ENCODE measurements at places on chromosomes 4 and X.

DNA sequence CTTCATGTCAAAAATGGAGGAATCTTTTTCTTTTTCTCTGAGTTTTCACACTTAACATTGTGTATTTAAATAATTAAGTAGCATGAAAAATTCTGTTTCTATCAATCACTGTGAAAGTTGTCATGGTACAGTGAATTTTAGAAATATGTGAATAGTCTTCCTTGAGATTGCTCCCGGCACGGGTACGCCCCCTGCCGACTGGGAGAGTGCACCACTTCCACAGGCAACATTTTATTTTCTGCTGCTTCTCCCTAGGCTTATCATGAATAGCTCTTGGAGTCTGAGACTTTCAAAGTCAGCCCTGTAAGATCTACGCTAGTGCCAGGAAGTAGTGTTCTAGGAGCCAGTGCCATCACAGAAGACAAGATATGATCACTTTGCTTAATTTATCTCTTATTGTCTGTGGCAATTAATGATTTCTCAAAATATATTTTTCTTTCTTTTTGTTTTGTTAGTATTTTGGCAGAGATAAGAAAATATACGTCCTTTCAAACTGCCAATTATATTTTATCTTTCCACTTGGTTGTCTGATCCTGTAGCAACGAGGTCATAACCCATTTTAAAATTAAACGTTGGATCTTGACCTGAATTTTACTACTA lies 763.8 kb upstream of the AADAT start:
- no peak for DNase-seq

- no peak for DNase-seq
Measured at GRCh38 chrX:38871129-38872029, 70.1 kb downstream of the MID1IP1 start.

- no peak for DNase-seq
Measured at GRCh38 chrX:38935561-38935960, 134.3 kb downstream of the MID1IP1 start.

GRCh38 chr4:87053802-87054767 lies 119.3 kb downstream of the AFF1 start:
- no peak for DNase-seq

DNA sequence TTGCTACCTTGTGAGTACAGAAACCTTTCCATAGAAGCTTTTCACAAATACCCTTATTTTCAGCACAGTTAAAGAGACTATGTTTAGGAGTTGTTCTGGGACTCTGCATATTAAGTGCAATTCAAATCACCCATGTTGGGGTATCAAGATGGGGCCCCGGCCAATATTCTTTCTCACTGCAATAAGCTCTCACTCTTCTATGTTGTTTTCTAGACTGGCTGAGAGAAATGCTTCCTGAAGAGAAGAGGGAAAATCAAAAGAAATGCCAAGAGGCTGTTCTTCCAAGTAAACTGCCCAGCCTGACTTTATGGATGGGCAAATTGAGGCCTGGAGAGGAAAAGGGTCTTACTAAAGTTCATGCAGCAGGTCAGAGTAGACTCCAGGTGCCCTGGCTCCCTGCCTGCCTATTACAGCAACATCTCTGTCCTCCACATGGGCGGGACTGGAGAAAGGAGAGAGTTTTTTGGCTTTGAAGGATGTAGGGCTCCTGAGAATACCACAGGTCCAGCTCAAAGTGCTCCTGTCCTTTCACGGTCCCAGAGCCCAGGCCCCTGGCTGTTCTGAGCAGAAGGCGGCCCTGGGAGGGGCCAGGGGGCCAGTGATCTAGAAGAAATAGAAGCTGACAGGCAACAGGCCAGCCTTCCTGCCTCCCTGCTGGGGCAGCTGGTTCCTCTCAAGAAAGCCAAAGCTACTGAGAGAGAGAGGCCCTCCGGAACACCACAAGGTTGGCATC lies 745 bp upstream of the IQSEC2 start:
- DNase-seq: no peak

- no peak for DNase-seq
Measured at GRCh38 chrX:153443476-153444332, 2.2 kb downstream of the TREX2 start.

DNA sequence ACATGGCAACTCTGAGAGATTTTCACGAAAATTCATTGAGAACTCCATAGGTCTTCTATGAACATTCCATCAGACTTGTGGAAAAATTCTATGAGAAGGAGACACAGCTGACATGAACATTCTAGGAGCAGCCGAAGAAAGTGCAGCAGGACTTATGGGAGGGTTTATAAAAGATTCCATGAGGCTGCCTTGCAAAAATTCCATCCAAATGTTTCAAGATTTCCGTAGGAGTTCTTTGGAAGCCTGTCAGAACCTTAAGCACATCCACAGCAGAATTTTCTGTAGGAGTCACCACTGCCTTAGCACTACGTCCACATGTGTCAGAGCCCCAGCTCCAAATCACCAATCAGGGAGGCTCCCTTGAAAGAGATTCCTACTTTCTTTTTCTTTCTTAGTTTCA lies 67.0 kb upstream of the MSX1 start:
- no peak for DNase-seq

DNA sequence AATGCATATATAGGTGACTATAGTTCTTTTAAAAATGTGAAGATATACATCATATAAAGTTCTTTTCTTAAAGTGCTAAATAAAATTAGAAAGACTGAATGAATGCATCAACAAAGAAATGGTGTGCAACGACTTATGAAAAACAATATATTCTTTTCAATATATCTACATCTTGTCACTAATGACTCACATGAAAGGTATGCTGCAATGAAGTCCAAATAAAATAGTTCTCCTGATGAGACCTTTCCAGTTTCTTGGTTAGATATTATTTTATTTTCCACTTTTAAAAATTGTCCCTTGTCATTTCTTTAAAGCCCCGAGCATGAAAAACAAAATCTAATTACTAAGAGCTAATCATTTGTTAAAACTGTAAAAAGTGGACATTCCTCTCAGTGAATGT lies 462.1 kb downstream of the PCDH11X start:
- no peak for DNase-seq

DNA sequence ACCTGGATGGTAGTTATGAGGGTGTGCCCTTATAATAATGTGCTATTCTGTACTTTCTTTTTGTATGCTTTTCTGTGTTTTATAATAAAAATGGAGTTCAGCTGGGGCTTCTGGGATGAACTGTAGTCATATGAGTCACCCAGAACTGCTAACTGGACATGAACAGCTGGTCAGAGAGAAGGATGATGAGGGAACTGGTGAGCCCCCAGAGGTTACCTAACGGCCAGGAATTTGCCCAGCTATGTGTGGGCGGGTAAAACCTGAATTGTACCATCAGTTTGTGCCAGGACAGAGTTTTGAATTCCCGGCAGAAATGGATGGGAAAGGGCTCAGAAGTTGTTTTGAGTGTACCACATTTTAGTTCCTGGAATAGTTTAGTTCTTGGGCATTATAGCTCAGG lies 138.0 kb upstream of the USP9X start:
- no peak for DNase-seq

DNA sequence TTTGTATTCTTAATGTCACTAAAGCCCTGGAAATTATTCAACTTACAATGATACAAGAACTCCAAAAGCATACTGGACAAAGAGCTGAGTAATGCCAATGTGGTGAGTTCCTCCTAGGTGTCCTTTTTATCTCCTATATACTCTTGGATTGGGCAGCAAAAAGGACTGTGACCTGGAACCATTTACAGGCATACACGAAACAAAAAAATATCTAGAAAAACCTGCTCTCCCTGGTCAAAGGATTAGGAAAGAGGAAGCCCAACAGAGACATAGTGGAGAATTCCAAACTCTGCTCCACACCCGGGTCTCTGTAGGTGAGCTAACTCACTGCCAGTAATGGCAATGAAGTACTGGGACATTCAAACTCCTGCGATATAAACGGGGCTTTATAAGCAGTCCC lies 25.3 kb downstream of the SULT1B1 start:
- no peak for DNase-seq

- DNase-seq: no peak
Measured at GRCh38 chr4:23062188-23062587, 369.5 kb downstream of the GBA3 start.

GRCh38 chr4:173834151-173834550 lies 304.1 kb upstream of the HAND2 start:
- no peak for DNase-seq

DNA sequence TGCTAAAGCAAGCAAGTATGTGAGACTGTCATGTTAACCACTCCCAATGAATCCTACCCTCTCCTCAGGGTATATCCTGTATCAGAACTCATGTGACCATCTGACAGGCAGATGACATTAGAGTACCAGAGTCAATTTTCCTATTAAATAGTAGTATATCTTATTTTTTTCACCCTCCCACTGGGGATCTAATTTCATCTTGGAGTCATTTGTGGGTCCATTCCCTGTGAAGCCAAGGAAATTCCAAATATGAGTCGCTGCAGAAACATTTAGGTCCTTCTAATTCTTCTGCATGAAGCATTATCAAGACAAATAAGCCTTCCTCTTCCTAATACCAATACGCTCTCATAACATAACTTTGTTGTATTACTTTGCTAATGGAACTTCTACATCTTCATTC lies 52.2 kb upstream of the BLTP1 start:
- DNase-seq: no peak

- DNase-seq: no peak
Measured at GRCh38 chr4:76339364-76339763, 32.8 kb downstream of the STBD1 start.

- DNase-seq: no peak
Measured at GRCh38 chr4:3746701-3747580, 19.2 kb upstream of the ADRA2C start.

GRCh38 chr4:5821665-5822358 lies 71.1 kb downstream of the CRMP1 start:
- no peak for DNase-seq

DNA sequence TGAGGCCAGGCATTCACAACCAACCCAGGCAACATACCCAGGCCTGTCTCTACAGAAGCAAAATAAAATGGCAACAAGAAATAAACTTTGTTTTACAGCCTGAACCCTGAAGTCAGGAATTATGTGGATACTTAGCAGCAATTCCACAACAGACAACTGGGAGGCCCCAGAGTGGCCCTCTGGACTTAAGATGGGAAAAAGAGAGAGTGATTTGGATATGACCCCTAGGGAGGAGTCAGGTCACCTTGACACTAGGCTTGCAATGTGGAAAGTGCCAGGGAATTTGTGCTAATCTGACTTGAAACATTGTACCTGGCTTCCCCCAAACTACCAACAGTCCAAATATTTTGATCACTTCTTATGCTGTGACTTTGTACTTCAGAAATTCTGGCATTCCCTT lies 193.1 kb downstream of the PARM1 start:
- no peak for DNase-seq

DNA sequence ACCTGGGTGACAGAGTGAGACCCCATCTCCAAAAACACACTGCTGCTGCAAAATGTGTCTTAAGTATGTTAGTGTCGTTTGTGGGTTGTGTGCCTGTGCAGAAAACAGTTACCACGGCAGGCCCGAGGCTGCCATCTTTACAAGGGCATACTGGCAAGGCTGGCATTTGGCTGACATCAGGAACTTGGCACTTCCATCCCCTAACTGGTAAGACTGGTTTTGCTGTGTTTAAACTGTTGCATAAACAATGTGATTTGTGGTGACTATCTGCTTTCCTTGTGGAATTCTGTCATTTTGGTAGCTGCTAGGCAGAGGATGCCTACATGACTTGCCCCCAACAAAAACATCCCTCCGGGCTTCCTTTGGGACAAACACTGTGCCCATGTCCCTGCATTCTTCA lies 12.3 kb downstream of the LRP2BP start:
- no peak for DNase-seq

DNA sequence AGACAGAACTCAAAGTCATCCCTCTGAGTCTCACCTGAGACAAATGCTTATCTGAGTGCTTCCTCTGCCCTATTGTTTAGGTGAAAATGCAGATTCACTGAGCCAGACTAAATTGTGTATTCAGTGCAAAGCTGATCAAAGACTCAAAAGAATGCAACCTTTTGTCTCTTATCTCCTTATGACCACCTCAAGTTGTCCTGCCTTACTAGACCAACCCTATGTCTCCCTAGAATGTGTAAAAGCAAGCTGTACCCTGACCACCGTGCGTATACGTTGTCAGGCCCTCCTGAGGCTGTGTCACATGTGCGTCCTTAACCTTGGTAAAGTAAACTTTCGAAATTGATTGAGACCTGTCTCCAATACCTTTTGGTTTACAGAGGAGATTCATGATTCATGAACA lies 63.6 kb upstream of the SH3RF1 start:
- no peak for DNase-seq

GRCh38 chr4:138158746-138159297 lies 83.3 kb downstream of the SLC7A11 start:
- DNase-seq: no peak

DNA sequence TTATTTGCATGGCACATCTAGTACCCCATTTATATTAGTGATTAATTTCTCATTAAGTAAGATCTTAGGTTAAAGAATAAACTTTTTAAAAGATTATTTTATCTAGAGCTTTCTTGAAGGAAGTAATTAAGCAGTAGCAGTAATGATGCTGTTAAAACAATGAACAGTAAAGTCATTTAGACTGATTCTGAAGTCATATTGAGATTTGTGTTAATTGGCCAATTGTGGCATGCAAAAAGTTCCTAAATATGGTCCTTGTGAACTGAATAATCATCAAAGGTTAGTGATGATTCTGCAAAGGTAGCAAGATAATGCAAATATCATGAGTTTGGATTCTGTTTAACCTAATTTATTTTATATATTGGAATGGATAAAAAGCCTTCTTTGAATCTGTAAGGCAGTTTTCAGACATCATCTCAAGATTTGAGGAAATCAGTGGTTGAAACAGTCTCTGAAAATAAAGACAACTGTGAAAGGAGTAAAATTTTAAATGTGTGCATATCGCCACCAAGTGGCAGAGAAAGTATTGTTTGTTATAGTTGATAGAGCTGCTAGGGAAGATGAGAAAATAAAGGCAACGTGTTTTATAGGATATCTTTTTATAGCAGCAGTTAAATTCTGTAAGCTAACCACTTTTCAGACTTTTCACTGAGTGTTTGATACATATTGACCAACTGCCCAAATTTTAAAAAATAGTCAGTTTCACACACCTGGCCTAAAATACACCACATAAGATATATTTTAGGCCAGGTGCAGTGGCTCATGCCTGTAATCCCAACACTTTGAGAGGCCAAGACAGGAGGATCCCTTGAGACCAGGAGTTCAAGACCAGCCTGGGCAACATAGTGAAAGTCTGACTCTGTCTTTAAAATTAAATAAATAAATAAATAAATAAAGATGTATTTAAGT lies 79.6 kb downstream of the CCKAR start:
- no peak for DNase-seq

DNA sequence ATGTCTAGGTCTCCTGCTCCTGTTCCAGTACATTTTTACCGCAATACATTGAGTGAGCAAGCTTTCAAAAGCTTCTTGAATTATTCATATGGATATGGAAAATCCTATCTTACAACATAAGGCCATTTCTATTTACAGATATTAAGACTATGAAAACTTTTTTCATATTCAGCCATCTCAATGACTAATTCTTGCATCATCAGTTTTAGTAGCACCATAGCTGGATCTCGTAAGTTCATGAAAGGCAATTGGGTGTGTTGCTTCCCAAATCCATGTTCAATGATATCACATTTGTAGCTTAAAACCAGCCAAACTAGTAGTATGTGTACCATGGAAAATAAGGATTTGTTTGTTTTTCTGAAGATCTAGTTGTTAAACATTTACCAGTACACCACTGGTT lies 118.3 kb upstream of the GABRA2 start:
- DNase-seq: no peak

GRCh38 chr4:159697322-159698283 lies 594.7 kb downstream of the RAPGEF2 start:
- DNase-seq: no peak

GRCh38 chr4:57114973-57115372 lies 4.8 kb upstream of the IGFBP7 start:
- DNase-seq: no peak

GRCh38 chr4:76690906-76691275 lies 207.1 kb downstream of the SOWAHB start:
- no peak for DNase-seq

Data from stimulated activated CD8-positive, alpha-beta memory T cell treated with anti-CD3 and anti-CD28 coated beads, Interleukin-7, amount 100 ng/mL, for 48 hours (primary cell).